ENCODE measurements at places on chromosomes 16 and 17. TPM values are rescaled to one million over a fixed set of nuclear protein-coding genes. Genes with fewer than 3 reads are reported as not detected.

The DYNLRB2 gene
- not detected for total RNA-seq

The ABCA6 gene
- total RNA-seq = not detected

The OR1F1 gene
- 0.18 TPM for total RNA-seq

The MYH8 gene
- total RNA-seq = not detected

The MMP28 gene
- total RNA-seq = 8.3 TPM

The NUPR1 gene
- total RNA-seq = 13.1 TPM

The ZNF750 gene
- not detected for total RNA-seq

The CCL16 gene
- not detected for total RNA-seq

The OTOP3 gene
- total RNA-seq = not detected

The PYDC1 gene
- not detected for total RNA-seq

The CDK10 gene
- 36.6 TPM for total RNA-seq

The ULK2 gene
- 14.9 TPM for total RNA-seq

The TBC1D26 gene
- not detected for total RNA-seq

The RSKR gene
- total RNA-seq = 3.6 TPM

The NECAB2 gene
- 2.6 TPM for total RNA-seq

The LSM12 gene
- 49.5 TPM for total RNA-seq

The NLRC3 gene
- total RNA-seq = 0.02 TPM

The CRHR1 gene
- total RNA-seq = 0.09 TPM

The MTSS2 gene
- total RNA-seq = 71.1 TPM

The EXOC3L1 gene
- total RNA-seq = 0.20 TPM

The HBA1 gene
- total RNA-seq = 2.4 TPM

The METRNL gene
- 46.0 TPM for total RNA-seq

The MT1E gene
- 0.15 TPM for total RNA-seq

The OR1A1 gene
- total RNA-seq = not detected

The PDE6G gene
- 2.4 TPM for total RNA-seq

The KRTAP2-2 gene
- total RNA-seq = not detected

The HBZ gene
- not detected for total RNA-seq

The TMEM97 gene
- total RNA-seq = 40.2 TPM

The RNU2-1 gene
- not detected for total RNA-seq
